ENCODE measurements at places on chromosomes 7 and 10. TPM values are rescaled to one million over a fixed set of nuclear protein-coding genes. Genes with fewer than 3 reads are reported as not detected.

DNA sequence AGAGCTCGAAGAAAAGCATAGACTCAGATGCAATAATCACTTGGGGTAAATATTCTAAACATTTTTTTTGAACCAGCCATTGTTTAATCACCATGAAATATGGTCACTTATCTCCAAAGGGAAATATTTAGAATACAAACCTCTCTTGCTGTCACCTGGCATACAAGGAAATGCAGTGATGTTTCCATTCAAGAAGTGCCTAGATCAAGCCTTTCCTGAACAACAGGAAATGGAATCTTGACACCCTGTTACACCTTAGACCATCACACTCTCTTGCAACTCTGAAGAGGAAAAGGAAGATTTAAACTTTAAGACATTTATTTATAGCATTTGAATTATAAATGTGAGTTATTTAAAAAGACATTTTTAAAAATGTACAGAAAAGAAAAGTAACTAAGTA lies 263.0 kb upstream of the BMPER start:
- no peak for DNase-seq

DNA sequence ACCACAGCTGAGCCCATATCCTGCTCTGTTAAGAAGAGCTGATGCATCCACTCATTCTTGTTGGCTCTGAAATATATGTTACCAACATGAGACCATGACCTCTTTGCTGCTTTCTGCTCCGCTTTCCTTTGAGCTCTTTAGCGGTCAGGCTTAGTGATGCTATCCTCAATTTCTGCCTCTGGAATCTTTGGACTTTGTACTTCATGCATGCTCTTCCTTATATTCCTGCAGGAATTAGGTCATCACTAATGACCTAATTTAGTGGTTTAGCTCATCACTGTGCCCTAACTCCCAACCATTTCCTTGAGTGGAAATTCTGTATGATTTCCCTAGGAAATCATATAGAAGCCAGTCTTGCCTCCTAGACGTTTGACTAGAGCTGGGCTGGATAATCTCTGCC lies 119.5 kb downstream of the AOAH start:
- no peak for DNase-seq

GRCh38 chr10:103837370-103838069 lies 17.9 kb downstream of the SH3PXD2A start:
- no peak for DNase-seq

DNA sequence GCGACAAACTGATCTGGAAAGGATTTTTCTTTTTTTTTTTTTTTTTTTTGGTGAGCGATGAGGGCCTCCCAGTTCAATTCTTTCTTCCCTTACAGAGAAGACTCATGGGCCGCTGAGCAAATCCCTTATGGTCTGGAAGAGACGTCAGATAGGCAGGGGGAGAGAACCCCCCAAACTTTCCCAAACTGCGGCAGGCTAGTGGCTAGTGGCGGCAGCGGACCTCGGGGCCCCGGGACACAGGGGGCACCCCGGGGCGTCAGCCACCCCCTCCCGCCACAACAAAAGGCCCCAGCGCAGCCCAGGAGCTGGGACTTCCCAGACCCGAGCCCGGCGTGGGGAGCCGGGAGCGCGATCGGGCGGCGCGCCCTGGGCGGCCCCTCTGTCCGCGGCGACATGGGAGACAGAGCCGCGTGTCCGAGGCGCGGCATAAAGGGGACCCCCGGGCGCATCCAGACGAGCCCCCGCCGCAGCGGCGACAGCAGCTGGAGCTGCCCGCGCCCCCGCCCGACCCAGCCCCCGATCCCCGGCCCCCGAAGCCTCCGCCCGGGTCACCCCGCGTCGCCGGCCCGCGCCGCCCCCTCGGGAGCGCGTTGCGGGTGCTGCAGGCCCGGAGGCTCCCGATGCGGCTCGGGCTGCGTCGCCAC lies 755 bp downstream of the FAM171A1 start:
- peak; percentile 44 for DNase-seq

- peak; percentile 58 for DNase-seq
These were observed 1.3 kb upstream of the CUL1 start for GRCh38 chr7:148697256-148698006.

- no peak for DNase-seq
These were observed 147.6 kb upstream of the TMEM168 start for GRCh38 chr7:112937651-112938415.

DNA sequence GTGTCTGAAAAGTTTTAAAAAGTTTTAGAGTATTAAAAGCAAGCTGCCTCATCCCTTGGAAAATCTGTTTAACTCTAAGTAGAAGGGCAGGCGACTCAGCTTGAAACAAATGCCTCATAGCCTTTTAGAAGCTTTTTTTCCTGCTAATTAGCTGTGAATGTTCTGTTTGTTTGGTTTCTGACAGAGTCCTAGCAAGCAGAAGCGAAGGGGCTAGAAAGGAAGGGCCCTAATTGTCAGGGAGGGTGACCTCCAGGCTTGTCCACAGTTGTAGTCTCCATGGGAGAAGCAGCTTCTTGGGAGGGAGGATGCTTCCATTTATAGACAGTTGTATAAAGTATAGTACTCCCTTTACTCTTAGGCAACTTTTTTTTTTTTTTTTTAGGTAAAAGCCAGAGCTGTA lies 90.9 kb downstream of the DNAJC1 start:
- no peak for DNase-seq

DNA sequence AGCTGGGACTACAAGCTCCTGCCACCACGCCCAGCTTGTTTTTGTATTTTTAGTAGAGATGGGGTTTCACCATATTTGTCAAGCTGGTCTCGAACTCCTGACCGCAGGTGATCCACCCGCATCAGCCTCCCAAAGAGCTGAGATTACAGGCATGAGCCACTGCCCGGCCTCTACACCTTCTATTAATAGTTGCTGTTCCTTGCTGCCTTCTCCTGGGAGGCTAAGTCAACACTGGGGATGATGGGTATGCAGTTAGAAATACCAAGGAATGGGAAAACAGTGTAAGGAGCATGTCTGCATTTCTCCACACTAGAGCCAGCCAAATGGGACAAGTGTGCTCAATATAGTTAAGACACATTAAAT lies 97.3 kb upstream of the PDLIM1 start:
- no peak for DNase-seq

GRCh38 chr7:139582130-139582650 lies 58.7 kb downstream of the CLEC2L start:
- DNase-seq, result no peak

- no peak for DNase-seq
These were observed 8.7 kb upstream of the BAZ1B start for GRCh38 chr7:73530800-73531199.

GRCh38 chr7:56062382-56062781 lies 1.7 kb upstream of the SUMF2 start:
- DNase-seq, result no peak

- DNase-seq, result no peak
These were observed 45.5 kb downstream of the GSAP start for GRCh38 chr7:77370606-77371005.

DNA sequence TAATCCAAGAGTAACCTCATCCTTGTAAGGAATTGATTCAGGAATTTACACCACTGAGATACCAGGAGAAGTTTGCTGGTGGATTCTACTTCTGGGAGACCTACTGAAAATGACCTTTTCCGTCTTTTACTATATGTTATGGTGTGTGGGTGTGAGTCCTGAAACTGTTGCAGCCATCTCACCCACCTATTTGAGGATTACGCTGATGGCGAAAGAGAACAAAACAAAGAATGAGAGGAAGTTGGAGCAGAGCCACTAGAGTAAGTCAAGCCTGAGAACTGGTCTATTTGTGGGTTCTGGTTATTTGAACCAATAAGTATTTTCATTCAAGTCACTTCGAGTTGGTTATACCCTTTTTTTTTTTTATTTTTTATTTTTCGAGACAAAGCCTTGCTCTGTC lies 12.7 kb upstream of the ABCC2 start:
- no peak for DNase-seq

DNA sequence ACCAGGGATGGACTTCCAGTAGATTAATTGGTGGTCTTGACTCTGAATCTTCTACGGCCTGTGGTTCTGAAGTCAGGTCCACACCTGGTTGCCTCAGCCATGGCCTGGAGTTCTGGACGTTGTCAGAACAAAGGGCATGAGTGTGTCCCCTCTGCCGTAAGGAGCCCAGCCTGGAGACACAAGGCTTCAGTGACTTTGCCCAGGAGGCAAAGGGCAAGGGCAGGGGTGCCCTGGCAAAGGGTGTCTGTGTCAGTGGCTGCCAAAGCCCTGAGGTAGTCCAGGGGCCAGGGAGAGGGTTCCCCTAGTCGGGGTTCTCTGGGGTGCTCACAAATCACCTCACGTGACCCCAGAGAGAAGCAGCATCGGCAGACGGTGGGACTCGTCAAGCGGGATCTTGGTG lies 273.2 kb upstream of the ZNF32 start:
- no peak for DNase-seq

DNA sequence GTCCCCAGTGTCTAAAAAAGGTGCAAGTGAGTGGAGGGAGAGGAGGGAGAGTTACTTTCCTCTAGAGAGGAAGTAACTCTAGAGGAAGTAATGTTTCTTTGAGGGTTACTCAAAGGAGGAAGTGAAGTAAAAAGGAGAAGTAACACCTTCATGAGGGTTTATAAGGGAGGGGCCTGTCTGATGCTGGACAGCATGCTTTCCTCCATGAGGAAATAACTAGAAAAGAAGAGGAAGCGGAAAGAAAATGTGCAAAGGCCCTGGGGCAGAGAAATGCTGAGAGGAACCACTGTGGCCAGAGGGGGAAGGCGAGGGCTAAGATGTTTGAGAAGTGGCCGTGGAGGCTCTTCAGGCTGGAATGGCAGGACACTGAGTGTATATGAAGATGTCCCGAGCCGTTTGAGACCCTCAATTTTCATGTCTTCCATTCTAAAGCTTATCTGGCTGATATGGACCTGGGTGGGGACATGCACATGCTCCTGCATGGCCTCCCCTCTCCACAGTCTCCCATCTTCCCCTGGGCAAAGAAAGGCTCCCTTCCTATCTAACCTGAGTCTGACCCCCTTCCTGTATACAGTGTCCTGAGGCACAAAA lies 3.4 kb upstream of the SLC18A2 start:
- no peak for DNase-seq

- DNase-seq, result no peak
These were observed 94.1 kb downstream of the GRM8 start for GRCh38 chr7:127158659-127159058.

DNA sequence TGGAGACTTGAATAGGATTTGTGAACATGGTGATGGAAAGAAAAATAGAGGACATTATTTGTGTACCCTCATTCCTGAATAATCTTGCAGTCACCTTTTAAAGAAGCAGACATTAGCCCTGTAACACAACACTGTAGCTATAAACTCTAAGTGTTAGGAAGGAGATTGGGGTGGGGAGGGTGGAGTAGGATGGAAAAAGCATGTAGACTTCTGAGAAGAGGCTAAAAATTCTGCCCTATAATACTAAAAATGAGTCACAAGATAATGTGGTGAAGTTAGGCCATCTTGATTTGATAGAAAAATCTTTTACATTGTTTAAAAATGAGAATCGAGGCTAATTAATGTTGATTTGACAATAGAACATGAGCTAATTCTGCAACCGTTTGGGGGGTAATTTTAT lies 128.8 kb downstream of the LCOR start:
- no peak for DNase-seq

Gene NPY
- not detected for total RNA-seq

Gene SAP25
- total RNA-seq, result 0.54 TPM

Gene WNT2
- not detected for total RNA-seq

Gene CCL24
- total RNA-seq, result not detected

Gene DCLRE1C
- total RNA-seq, result 2.2 TPM

Gene NUPR2
- not detected for total RNA-seq

Gene NEURL1
- total RNA-seq, result 0.05 TPM

Gene FXYD4
- total RNA-seq, result not detected

All from Right ventricle myocardium superior (tissue), 1 donor.